ENCODE measurements at places on chromosomes 5 and 9.
A peak's percentile ranks its signal among the peaks of the same experiment; 100 is the strongest.

GRCh38 chr5:155136216-155136850, 122.8 kb downstream of the KIF4B start:
- no peak for DNase-seq
- H3K27ac ChIP-seq = no peak overlapping the region
- no peaks in the 10 kb centered on the region for H3K27me3 ChIP-seq
- H3K4me1 ChIP-seq = no peaks in the 10 kb centered on the region

- no peaks in the 10 kb centered on the region for H3K4me1 ChIP-seq
- DNase-seq = no peak
- no peaks in the 10 kb centered on the region for H3K36me3 ChIP-seq
- H3K27me3 ChIP-seq = no peaks in the 10 kb centered on the region
- H3K4me3 ChIP-seq = no peak overlapping the region
Observed at GRCh38 chr9:27847818-27848217, 274.5 kb upstream of the C9orf72 start.

DNA sequence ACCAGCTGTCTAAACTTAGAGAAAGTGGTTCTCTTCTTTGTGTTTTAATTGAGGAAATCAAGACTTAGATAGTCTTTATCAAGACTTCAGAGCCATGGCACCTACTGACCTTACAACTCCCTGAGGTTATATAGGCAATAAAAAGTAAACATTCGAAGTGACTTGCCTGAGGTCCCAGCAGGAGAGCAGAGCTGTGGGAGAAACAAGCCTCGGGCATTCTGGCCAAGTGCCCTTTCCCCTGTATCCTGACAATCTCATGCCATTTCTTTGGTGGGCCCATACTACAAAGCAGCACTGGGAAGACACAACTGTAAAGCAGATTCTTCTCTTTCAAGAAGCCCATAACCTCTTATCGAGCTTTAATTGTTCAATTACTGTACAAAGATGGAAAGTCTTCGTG, 23.1 kb downstream of the FREM1 start:
- H3K4me3 ChIP-seq = no peak overlapping the region
- H3K36me3 ChIP-seq = no peaks in the 10 kb centered on the region
- no peak overlapping the region for H3K27ac ChIP-seq
- H3K4me1 ChIP-seq = no peaks in the 10 kb centered on the region

- no peak for DNase-seq
- no peaks in the 10 kb centered on the region for H3K36me3 ChIP-seq
- H3K4me3 ChIP-seq = peak overlapping the region; percentile 52
- no peaks in the 10 kb centered on the region for H3K27me3 ChIP-seq
- H3K27ac ChIP-seq = peak overlapping the region; percentile 79
Observed at GRCh38 chr5:65034813-65035209, 266.1 kb downstream of the CWC27 start.

DNA sequence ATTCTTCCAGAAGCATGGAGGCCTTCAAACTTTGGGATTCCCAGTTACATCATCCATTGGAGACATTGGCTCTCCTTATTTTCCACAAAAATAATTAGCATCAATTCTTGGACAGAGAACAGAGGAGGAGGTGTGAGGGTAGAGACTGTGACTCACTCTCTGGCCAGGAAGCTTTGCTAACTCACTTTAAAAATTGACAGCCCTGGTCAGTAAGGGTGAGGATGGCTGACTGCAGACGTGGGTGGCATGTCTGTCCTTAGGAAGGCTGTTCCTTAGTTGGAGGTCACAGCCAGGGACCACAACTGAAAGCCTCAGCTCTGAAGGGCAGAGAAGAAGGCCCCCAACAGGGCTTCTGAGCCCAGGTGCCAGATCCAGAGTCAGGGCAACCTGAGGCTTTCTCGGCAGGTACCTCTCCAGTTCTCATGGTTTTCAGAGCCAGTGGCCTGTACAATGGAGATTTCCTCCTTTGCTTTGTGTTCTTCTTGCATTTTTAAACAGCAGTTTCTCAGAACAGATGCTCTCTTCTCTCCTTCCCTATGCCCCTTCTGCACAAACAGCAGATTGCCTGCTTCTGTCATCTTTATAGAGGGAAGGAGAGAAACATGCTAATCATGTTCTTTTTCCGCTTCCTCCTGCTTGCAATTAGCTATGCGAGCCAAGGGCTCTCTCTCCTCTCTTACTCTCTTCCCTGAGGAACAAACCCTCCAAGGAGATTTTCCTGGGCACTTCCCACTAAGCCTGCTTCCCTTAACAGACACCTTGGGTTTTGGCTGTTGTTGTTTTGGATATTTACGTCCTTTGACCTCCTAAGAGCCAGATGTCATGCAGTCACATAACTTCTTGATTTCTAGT, 92.5 kb upstream of the ZNF366 start:
- H3K36me3 ChIP-seq = no peaks in the 10 kb centered on the region
- no peaks in the 10 kb centered on the region for H3K27me3 ChIP-seq

GRCh38 chr9:122302237-122303093, 37.8 kb downstream of the MRRF start:
- H3K27ac ChIP-seq = no peak overlapping the region
- H3K4me3 ChIP-seq = no peak overlapping the region
- peaks cover 94% of the 10 kb centered on the region for H3K36me3 ChIP-seq
- no peaks in the 10 kb centered on the region for H3K27me3 ChIP-seq
- peaks cover 4% of the 10 kb centered on the region for H3K4me1 ChIP-seq

GRCh38 chr5:64050296-64050695, 88.1 kb upstream of the HTR1A start:
- H3K36me3 ChIP-seq = no peaks in the 10 kb centered on the region
- H3K4me3 ChIP-seq = no peak overlapping the region
- H3K4me1 ChIP-seq = no peaks in the 10 kb centered on the region
- H3K27ac ChIP-seq = no peak overlapping the region

GRCh38 chr9:22142671-22143070, 133.6 kb upstream of the CDKN2B start:
- peaks cover 10% of the 10 kb centered on the region for H3K4me1 ChIP-seq
- no peak overlapping the region for H3K27ac ChIP-seq
- DNase-seq = no peak
- H3K36me3 ChIP-seq = no peaks in the 10 kb centered on the region
- no peak overlapping the region for H3K4me3 ChIP-seq
- H3K27me3 ChIP-seq = peaks cover 20% of the 10 kb centered on the region

- H3K4me1 ChIP-seq = no peaks in the 10 kb centered on the region
- no peak overlapping the region for H3K4me3 ChIP-seq
- H3K27ac ChIP-seq = no peak overlapping the region
- no peak for DNase-seq
- no peaks in the 10 kb centered on the region for H3K27me3 ChIP-seq
- H3K36me3 ChIP-seq = no peaks in the 10 kb centered on the region
Observed at GRCh38 chr5:20610681-20611080, 622.7 kb upstream of the CDH18 start.

DNA sequence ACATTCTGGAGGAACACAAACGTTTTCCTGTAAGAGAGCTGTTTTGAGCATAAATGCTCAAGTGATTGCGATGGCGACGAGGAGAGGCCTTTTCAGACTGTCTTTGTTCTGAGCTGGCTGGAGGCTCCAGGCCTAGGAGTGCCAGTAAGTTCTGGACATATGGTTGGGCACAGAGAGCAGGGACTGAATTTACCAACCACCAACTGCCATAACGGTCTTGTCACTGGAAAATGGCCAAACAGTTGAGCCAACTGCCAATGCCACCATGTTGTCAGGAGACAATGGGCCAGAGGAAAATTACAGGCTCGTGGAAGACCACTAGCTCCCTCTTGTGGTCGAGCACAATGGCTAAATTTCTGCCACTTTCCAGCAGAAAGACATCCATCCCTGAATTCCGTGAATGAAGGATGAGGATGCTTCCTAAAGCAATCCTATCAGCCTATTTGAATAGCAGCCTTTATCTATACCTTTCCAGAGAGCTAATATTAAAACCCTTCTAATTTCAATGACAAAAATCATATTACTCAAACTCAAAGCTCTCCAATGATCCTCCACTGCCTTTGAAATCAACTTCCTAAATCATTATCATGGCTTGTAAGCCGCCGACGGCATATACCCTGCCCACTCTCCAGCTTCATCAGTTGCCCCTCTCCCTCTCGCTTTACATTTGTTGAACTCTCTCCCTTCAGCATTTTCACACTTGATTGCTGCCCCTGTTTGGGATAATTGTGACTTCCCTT, 66.9 kb upstream of the GLIS3 start:
- H3K4me3 ChIP-seq = no peak overlapping the region
- peak; percentile 20 for DNase-seq
- no peaks in the 10 kb centered on the region for H3K36me3 ChIP-seq
- no peaks in the 10 kb centered on the region for H3K27me3 ChIP-seq

DNA sequence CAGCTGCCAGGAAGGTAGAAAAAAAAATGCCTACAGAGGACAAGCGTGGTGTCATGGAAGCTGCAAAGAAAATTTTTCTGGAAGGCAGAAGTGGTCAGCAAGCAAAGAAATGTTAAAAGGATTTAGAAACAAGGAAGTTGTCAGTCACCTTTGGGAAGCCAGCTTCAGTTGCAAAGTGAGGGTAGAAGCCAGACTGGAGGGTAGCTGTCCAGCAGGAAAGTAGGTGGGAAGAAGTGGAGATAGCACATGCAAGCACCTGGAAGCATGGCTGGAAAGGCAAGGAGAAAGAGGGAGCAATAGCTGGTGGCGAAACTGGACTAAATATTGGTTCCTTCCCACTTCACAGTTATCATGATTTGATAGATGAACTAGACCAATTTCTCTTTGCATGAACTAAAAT, 54.3 kb downstream of the ADRB2 start:
- no peaks in the 10 kb centered on the region for H3K4me1 ChIP-seq
- H3K27ac ChIP-seq = no peak overlapping the region
- no peak overlapping the region for H3K4me3 ChIP-seq
- no peaks in the 10 kb centered on the region for H3K36me3 ChIP-seq
- no peak for DNase-seq
- H3K27me3 ChIP-seq = no peaks in the 10 kb centered on the region

- no peak overlapping the region for H3K27ac ChIP-seq
- no peak for DNase-seq
- no peaks in the 10 kb centered on the region for H3K36me3 ChIP-seq
- no peaks in the 10 kb centered on the region for H3K4me1 ChIP-seq
- no peak overlapping the region for H3K4me3 ChIP-seq
Observed at GRCh38 chr9:4243113-4243512, 56.8 kb downstream of the GLIS3 start.

DNA sequence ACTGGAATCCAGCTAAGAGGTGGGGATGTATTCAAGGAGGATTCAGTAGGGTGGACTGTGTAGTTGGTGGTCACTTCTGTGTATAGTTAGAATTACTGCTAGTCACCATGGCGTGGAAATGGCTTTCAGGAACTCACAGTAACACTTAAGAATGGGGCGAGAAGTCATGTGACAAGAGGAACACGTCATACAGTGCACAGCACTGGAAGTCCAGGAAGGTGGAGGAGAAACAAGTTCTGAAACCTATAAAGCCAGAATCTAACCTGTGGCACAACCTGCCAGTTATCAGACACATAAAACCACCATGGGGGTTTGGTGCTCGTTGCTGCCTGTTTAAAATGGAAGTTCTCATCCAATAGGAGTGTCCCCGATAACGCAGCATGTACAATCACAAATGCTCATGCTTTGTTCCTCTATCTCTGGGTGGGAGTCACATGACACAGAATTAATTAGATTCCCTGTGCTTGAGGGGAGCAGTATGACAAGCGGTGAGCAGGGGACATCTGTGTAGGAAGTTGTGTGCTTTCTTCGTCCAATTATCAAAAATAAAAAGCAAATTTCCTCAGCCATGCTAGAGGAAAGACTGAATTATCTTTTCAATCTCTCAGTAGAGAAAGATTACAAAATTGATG, 193.0 kb downstream of the SPOCK1 start:
- H3K27me3 ChIP-seq = no peaks in the 10 kb centered on the region
- no peak for DNase-seq
- H3K4me3 ChIP-seq = no peak overlapping the region
- no peaks in the 10 kb centered on the region for H3K36me3 ChIP-seq
- H3K4me1 ChIP-seq = no peaks in the 10 kb centered on the region

GRCh38 chr5:65837139-65837538, 89.2 kb upstream of the ERBIN start:
- no peak overlapping the region for H3K4me3 ChIP-seq
- no peaks in the 10 kb centered on the region for H3K36me3 ChIP-seq
- no peak for DNase-seq
- H3K27me3 ChIP-seq = no peaks in the 10 kb centered on the region
- no peaks in the 10 kb centered on the region for H3K4me1 ChIP-seq
- no peak overlapping the region for H3K27ac ChIP-seq

GRCh38 chr5:108919591-108920326, 172.1 kb downstream of the FER start:
- no peak overlapping the region for H3K4me3 ChIP-seq
- DNase-seq = no peak
- H3K36me3 ChIP-seq = no peaks in the 10 kb centered on the region

DNA sequence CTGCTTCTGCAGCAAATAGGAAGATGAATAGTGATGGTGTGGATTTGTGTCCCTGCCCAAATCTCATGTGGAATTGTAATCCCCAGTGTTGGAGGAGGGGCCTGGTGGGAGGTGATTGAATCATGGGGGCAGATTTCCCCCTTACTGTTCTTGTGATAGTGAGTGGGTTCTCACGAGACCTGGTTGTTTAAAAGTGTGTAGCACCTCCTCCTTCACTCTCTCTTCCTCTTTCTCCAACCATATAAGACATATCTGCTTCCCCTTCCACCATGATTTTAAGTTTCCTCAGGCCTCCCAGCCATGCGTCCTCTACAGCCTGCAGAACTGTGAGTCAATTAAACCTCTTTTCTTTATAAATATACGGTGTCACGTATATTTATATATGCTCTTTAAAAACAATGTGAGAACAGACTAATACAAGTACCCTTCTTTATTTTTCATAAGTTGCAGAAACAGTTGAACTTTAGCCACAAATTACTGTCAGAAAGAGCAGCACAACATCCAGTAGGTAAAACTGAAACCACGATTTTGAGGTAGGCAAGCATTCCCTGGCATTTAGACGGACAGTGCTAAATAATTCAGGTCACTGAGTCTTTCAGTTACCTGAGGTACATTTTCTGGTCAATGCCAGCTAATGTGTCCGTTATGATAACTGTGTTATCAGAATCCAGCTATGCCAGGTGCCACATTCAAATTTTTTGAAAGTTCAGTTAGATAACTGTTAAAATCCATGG, 79.3 kb upstream of the SPEF2 start:
- no peaks in the 10 kb centered on the region for H3K36me3 ChIP-seq
- H3K27ac ChIP-seq = no peak overlapping the region
- DNase-seq = peak; percentile 11
- peaks cover 8% of the 10 kb centered on the region for H3K4me1 ChIP-seq
- no peak overlapping the region for H3K4me3 ChIP-seq

GRCh38 chr5:143499480-143500114, 96.1 kb upstream of the NR3C1 start:
- no peaks in the 10 kb centered on the region for H3K36me3 ChIP-seq
- no peak overlapping the region for H3K4me3 ChIP-seq
- no peak for DNase-seq
- no peak overlapping the region for H3K27ac ChIP-seq

DNA sequence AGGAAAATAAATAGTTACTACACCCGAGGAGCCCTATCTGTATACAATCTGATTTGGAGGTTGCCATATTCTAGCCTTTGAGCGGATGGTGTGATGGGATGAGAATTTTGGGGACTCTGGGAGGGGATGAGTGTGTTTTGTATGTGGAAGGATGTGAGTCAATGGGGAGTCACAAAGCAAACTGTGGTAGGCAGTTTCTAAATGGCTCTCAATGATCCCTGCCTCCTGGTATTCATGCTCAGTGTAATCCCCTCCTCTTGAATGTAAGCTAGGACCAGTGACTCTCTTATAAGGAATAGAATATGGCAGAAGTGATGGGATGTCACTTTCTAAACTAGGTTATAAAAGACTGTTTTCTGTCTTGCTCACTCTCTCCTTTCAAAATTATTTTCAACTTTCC, 205.7 kb upstream of the RIOK2 start:
- H3K4me1 ChIP-seq = no peaks in the 10 kb centered on the region
- no peak for DNase-seq
- H3K4me3 ChIP-seq = no peak overlapping the region
- H3K27me3 ChIP-seq = no peaks in the 10 kb centered on the region
- H3K27ac ChIP-seq = no peak overlapping the region
- no peaks in the 10 kb centered on the region for H3K36me3 ChIP-seq

GRCh38 chr9:77753180-77753579, 105.1 kb upstream of the GNA14 start:
- no peak overlapping the region for H3K4me3 ChIP-seq
- H3K4me1 ChIP-seq = no peaks in the 10 kb centered on the region
- no peak overlapping the region for H3K27ac ChIP-seq
- no peaks in the 10 kb centered on the region for H3K27me3 ChIP-seq
